ENCODE measurements at places on chromosomes 4 and X.
A peak's percentile ranks its signal among the peaks of the same experiment; 100 is the strongest.

- DNase-seq = peak; percentile 54
Observed at GRCh38 chr4:26319949-26320537, 771 bp upstream of the RBPJ start.

- DNase-seq = no peak
Observed at GRCh38 chr4:55340266-55340665, 5.8 kb upstream of the SRD5A3 start.

GRCh38 chr4:25750874-25751273 is 95.2 kb downstream of the SLC34A2 start:
- no peak for DNase-seq

- DNase-seq = no peak
Observed at GRCh38 chr4:17584521-17585213, 7.7 kb downstream of the LAP3 start.

DNA sequence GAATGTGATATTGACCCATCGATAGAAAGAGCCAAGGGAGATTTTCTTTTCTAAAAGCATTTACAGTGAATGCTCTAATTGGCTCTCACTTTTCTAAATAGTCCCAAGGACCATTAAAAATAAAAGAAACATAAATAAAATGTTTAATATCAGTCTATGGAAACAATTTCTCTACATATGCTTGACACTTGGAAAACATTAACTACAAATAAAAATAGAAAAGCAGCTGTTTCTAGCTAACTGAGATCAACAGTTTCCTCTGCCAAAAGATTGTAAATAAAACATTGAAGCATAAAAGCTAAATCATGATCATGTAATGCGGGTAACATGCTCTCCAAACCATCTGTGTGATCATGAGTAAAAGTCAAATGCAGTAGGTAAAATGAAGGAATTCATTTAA is 49.7 kb downstream of the CORIN start:
- DNase-seq = no peak

DNA sequence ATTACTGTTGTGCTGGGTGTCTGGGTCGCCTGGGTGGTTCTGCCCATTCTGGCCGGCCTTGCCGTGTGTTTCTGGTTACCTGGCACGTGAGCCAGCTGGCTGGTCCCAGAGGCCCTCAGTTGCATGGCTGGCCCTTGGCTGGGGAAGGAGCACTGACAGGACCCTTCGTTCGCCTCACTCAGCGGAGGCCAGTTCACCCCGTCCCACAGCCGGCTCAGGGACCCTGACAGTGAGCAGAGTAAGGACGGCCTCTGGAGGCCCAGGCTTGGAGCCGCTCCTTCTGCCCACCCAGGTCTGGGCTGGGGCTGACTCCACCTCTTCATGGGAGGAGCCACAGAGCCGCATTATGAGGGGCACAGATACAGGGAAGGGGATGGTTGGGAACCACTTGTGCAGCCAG is 20.3 kb upstream of the HGFAC start:
- DNase-seq = no peak

GRCh38 chr4:164926301-164926700 is 49.3 kb downstream of the APELA start:
- DNase-seq = no peak

GRCh38 chr4:169675825-169676224 is 55.4 kb downstream of the CLCN3 start:
- DNase-seq = no peak
